ENCODE measurements at places on chromosomes 16 and 17.

DNA sequence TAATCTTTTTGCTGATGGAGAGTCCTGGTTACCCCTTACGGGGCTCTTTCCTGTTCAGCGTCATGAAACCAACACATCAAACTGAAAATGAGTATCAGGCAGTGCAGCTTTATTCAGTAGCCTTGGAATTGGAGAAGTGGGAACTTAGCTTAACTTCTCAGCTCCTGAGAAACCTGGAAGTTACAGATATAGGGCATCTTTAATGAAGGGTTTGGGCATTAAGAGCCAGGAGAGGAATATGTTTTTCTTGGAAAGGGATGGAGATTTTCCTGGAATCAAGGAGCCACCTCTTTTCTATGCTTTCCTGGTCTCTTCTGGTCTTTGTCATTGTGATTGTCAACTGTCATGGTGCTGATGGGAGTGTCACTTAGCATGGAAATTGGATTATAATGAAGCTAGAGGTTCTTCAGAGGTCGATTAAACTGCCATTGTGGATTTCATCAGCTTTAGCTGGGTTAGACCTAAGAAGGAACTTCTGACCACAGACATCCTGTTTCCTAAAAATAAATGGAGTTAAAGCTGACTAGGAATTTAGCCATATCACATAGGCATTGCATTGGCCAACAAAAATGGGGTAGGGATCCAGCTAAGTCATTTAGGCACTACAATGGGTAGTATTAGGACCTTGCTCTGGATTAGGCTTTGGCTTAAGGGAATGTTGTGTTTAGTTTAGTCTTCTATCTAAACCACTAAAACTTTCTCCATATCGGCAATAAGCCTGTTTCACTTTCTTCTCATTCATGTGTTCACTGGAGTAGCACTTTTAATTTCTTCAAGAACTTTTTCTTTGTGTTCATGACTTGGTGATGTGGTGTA lies 186.4 kb downstream of the BCAS3 start:
- no peak for DNase-seq

DNA sequence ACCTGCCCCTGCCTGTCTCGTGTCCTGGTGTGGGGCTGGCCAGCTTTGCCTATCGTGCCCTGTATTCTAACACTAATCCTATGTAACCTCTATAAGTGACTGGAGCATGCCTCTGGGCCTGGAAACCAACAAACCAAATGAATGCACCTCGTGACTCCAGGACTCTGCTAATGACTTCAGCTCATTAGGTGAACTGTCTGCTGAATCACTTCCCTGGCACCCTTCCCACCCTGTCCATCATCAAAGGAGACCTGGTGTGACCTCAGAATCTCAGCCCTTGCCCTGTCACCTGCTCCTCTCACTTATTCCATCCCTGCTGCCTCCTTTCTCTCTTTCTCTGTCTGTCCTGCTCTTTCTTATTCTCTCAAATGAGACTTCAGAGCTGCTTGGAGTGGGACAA lies 322.4 kb downstream of the CBLN1 start:
- DNase-seq, result no peak

- DNase-seq, result no peak
Measured at GRCh38 chr16:85709766-85710585, 21.2 kb upstream of the GINS2 start.

- DNase-seq, result no peak
Measured at GRCh38 chr16:88415381-88415705, 32.6 kb downstream of the ZNF469 start.

DNA sequence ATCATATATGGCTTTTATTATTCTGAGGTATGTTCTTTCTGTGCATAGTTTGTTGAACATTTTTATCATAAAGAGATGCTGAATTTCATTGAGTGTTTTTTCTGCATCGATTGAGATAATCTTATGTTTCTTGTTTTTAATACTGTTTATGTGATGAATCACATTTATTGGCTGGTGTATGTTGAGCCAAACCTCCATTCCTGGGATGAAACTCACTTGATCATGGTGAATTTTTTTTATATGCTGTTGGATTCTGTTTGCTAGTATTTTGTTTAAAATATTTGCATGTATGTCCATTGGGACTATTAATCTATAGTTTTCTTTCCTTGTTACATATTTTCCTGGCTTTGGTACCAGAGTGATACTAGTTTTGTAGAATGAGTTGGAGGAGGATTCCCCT lies 500.2 kb downstream of the CDH11 start:
- no peak for DNase-seq

DNA sequence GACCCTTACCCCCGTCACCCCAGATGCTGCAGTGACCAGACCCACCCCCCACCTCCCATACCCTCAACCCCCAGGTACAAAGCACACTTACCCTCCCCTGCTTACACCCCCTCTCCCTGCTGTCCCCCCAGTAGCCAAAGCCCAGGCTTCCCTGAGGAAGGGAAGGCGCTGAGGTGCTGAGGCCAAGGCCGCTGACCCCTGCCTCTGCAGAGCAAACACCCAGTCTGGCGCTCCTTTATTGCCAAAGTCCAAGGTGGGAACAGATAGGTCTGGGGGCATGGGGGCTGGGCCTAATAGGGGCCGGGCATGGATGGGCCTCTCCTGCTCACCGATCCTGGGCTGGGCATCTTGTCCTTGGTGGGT lies 683 bp downstream of the LCAT start:
- DNase-seq, result no peak

DNA sequence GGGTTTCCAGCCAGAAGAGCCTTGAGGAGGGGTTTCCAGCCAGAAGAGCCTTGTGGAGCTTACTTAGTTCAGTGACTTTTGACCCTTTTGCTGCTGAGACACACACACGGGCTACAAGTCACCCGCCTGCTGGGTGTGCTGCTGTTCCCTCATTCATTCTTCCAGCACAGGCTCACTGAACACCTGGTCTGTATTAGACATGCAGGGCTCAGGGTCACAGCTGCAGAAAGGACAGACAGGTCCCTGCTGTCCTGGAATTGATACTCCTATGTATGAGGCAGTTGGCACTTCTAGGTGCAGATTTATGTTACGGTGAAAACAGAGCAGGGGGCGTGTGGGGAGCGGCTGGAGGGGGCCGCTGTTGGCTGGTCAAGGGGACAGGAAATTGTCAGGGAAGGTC lies 6.8 kb downstream of the CACNG4 start:
- DNase-seq, result no peak

- peak; percentile 42 for DNase-seq
Measured at GRCh38 chr17:19248928-19249574, 11.9 kb downstream of the EPN2 start.

DNA sequence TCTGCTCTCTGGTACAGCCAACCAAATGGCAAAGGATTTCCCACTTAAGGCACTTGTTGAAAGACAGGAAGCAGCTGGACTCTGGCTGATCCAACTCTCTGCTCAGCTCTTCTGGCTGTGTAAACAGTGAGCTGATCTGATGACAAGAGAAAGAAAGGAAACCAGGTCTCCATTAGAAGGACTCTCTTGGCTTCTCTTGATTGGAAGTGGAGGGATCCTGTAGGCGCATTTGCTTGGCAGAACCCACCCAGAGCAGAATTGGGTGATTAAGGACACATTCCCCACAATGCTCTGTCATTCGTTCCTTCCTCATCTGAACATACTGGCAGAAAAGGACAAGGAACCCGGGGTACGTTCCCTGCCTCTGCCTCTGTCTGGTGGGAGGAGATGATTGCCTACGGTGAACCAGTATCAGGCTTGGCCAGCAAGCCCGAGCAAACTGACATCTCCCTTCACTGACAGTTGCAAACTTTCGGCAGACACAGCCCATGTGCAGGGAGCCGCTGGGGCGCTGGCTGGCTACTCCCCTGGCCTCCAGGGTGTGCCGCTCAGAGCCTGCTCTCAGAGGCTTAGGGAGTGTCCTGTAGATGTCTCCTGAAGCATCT lies 29.1 kb downstream of the LDHD start:
- DNase-seq, result no peak

All from AG04449 (cell line).